NCI-H524 treated with DMSO at 0.1 percent for 48 hours (cell line): ENCODE measurements at places on chromosomes 3 and 15.
A peak's percentile ranks its signal among the peaks of the same experiment; 100 is the strongest.

DNA sequence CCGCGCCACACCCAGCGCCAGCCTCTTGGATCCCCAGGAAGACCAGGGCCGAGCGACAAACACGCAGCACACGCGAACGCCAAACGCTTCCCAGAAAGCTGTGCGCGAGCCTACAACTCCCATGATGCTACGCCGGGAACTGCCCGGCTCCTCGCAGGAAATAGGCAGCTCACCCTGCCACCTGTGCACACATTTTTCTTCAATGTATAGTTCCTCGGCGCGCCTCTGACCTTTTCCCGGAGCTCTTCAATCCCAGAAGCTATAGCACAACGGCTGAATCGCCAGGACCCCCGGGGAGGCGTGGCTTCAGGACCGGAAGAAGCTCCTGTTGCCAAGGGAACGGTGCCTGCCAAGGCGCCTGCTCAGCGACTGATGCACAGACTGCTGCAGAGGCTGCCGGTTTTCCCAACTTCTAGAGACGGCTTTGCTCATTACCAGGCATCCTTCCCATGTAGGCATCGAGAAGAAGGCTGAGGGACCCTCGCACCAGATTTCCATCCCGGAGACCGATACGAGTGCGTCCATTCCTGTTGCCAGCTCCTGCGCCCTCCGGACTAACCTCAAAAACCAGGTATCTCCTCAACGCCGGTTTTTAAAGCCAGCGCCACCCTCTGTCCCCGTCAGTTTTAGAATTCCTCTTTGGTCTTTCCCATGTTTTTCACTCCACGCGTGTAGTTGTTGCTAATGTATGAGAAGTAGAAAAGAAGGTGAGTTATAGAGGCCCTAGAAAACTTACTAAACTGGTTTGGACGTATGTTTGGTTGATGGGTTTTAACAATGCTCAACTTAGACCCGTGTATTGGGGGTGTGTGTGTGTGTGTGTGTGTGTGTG is at the start of gene ARL6:
TSS of gene ARL6 (plus strand) at position 352 of the 832 bp plus-strand sequence. CDS start 3,350 bp downstream, outside the sequence.
- peak; percentile 98 for DNase-seq

DNA sequence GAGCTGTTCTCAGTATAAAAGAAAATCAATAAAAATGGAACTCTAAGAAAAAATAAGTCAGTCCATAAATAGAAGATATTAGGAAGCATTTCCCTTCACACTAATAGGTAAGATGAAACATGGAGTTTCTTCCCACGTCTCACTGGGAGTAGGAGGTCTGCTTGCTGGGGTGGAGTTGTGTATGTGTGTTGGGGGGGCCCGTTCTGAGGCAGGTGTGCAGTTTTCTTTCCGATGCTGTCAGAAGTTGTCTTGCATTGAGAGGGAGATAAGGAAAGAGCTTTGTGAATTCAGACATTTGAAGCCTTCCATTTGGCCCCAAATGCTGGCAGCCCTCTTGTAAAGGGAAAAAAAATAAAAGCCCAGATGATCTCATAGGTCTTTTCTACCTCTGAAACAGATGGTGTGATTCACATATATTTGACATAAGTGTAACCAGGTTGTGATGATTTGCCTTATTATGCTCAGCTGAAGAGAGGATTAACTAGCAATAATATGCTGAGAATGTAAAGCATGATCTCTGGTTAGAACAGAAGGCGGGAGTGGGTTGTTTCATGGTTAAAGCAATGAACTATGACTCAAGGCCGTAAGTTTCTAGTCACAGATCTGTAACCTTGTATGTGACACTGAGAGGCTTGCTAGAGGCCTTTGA is 8.8 kb downstream of the RASGRP1 start:
- peak; percentile 97 for DNase-seq

GRCh38 chr15:80931191-80931590 is 58.4 kb downstream of the MESD start:
- no peak for DNase-seq

DNA sequence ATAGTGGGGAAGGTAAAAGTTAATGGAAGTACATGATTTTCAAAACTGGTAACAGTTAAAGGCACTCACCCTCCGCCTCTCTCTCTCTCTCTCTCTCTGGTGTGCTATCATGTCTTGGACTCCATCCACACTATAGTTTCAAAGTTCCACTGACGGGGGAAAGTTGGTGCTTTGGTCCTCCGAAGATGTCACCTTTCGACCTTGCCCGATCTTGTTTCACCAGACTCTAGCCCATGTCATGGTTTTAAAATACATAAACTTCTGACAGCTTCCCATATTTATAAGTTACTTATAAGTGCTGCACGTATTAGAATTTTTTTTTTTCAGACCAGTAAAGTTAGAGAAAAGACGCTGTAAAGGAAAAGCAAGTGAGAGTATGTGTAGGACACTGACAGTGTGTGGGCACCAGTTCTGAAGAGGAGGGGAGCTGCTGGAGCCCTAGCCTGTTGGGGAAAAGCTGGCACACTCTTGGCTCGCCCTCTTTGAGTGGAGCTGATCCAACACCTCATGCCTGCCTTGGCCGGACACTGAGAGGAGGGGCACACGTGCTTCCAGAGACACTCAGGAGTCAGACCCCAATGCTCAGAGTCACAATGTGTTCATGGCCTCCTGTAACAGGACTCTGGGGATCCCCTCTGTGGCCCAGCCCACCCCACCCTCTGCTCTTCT is 200.5 kb upstream of the TPM1 start:
- DNase-seq, result no peak

DNA sequence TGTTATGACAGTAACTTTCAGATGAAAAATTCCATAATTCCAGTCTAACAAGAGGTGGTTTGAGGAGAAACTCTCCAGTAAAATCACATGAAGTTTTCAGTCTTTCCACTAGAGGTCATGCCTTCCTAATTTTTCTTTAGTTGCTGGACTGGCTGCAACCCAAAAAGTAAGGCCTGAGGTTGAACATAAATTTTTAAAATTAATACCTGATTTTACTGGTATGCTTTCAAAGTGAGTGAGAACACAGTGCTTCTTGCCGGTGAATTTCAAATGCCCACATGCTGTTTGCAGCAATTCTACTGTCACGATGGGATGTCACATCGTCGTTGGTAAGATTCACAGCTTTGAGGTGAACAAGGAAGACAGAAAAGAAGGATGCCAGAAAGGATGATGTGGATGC is 89.0 kb upstream of the FGF12 start:
- peak; percentile 8 for DNase-seq

GRCh38 chr3:25567388-25567787 is 97.3 kb downstream of the TOP2B start:
- DNase-seq, result no peak

- no peak for DNase-seq
Measured at GRCh38 chr3:113825090-113825489, 13.5 kb upstream of the GRAMD1C start.

DNA sequence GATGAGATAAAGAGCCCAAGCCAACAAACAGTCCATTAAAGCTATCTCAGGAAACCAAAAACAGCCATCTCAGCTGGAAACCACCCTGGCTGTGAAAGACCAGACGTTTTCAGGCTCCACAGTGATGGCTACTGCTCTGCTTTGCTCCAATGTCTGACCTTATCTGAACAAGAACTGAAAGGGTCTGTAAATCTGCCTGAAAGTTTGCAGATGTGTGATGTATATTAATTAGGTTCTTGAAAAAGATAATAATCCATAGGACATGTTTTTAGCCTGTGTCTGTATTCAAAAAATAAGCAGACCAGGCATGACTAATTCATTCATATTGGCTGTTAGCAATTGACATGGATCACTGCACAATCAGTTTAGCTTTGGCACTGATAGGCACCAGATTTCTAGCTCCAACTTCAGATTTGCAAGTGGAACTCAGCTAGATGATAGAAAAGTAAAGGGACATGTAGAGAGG is 611.4 kb upstream of the NAALADL2 start:
- no peak for DNase-seq

- no peak for DNase-seq
Measured at GRCh38 chr3:33918126-33918756, 119.8 kb downstream of the PDCD6IP start.
